Fibroblast of upper back skin (primary cell): ENCODE measurements at places on chromosomes 7 and 10.

DNA sequence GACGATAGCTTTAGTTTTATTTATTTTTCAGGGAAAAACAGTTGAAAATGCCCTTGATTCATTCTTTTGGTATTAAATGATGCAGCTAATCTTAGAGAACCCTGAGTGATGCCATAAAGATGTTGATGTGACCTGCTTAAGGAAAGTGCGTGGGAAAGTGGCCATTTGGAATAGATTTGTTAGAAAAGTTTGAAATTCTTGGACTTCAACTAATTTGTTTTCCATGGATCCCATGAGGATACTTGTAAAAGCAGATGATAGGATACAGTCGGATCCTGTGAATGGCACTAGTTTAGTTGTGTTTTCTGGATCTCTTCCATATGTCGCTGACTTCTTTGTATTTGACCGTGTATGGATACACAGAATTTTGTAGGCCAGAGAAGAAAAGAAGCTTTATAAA lies 69.0 kb downstream of the SEPTIN7 start:
- DNase-seq = peak; percentile 27

DNA sequence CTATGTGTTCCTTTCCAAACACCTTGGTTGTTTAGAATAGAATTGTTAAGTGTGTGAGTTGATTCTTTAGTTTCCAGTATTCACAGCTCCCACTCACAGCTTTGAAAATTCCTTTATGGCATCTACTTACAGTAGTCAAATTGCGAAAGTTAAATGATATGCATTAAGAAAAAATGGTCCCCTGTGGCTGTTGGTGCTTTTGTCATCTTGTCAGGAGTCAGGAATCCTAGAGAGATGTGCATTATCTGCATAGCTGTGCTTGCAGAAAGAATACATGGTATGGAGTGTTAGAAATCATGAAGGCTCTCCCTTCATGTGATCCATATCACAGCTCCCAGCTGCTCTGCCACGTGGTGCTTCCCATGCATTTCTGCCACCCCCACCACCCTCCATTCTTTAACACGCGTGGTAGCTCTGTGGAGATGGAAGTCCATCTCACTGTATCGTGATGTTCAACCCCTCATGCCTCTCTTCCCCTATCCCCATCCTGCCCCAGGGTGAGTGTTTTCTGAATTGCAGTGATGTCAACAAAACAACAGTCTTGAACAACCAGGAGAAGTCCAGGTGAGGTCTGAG lies 29.2 kb upstream of the CTTNBP2 start:
- DNase-seq = no peak

GRCh38 chr10:71868192-71868697 lies 17.2 kb upstream of the PSAP start:
- DNase-seq = peak; percentile 50

GRCh38 chr7:79506481-79506880 lies 53.0 kb upstream of the MAGI2 start:
- peak; percentile 89 for DNase-seq

DNA sequence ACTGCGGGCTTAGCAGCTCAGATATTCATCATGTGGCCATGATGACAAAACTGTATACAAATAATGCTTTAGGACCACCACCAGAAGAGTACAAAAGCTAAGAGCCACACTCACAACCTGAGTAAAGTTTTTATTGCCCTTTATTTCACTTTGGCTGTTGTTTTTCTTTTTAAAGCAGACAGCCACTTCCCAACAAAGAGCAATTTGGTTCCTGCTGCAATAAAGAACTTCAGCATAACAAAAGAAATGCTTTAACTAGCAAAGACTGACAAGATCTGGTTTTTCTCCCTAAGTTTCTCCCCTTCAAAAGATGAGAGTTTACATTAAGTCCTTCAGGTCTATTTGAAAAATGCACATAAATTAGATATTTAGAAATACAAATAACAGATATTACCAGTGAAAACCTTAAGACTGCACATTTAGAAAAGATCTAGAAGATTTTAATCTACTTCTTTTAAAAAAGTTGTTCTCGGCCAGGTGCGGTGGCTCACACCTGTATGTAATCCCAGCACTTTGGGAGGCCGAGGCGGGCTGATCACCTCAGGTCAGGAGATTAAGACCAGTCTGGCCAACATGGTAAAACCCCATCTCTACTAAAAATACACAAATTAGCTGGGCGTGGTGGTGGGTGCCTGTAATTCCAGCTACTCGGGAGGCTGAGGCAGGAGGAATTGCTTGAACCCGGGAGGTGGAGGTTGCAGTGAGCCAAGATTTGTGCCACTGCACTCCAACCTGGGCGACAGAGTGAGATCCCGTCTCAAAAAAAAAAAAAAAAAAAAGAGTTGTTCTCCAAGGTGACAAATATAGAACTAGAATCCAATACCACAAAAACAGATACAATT lies 59.4 kb downstream of the WAPL start:
- no peak for DNase-seq

DNA sequence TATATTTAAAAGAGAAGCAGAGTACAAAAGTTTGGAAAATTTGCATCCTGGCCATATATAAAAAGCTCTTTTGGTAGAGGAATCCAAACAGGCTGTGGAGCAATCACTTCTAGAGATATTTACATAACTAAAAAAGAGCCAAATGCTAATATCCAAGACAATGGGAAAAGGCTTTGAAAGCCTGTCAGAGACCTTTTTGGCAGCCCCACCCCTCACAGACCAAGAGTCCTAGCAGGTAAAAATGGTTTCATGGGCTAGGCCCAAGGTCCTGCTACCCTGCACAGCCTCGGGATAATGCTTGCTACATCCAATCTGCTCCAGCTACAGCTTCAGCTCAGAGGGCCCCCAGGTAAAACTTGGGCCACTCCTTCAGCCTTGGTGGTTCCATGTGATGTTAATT lies 430.2 kb upstream of the KCND2 start:
- DNase-seq = no peak

DNA sequence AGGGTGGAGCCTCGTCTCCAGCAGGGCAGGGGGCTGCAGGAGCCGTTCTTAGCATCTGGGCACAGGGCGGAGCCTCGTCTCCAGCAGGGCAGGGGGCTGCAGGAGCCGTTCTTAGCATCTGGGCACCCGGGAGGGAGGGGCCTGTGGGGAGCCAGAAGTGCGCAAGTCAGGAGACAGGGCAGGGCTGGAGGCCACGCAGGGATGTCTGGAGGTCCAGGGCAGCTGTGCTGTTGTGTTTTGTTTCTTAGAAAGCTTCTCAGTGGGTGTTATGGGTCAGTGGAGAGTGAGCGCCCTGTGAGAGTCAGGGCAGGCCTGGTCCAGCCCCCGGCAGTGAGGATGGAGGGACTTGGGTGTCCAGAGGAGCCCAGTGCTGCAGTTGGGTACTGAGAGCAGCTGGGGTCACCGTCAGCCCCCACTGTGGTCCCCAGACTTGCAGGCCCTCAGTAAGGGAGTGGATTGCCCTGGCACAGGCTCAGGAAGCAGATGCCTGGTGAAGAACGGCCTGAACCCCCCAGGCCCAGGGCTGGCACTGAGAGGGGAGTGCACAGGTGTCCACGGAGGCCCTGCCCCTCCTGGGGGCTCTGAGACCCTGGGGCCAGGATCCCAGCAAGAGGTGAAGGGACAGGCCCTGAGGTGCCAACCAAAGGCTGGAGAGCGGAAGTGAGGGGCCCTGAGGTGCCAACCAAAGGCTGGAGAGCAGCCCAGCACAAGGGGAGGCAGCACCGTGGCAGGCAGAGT lies 29.8 kb downstream of the FAM20C start:
- DNase-seq = no peak

GRCh38 chr10:79560160-79560709 lies at the start of gene SFTPA2:
TSS of gene SFTPA2 (minus strand) at chr10:79560407. CDS start at chr10:79559483, 924 bp downstream.
- no peak for DNase-seq

GRCh38 chr7:150378115-150378852 lies 846 bp upstream of the ZNF775 start:
- DNase-seq = peak; percentile 74

GRCh38 chr7:149292462-149292823 lies 30.4 kb downstream of the ZNF783 start:
- peak; percentile 13 for DNase-seq

- peak; percentile 98 for DNase-seq
Measured at GRCh38 chr7:94374721-94375566, 19.8 kb upstream of the COL1A2 start.
